ENCODE measurements at places on chromosomes 11 and 22.

- no peak for DNase-seq
Measured at GRCh38 chr11:121944556-121945230, 171.3 kb downstream of the BLID start.

DNA sequence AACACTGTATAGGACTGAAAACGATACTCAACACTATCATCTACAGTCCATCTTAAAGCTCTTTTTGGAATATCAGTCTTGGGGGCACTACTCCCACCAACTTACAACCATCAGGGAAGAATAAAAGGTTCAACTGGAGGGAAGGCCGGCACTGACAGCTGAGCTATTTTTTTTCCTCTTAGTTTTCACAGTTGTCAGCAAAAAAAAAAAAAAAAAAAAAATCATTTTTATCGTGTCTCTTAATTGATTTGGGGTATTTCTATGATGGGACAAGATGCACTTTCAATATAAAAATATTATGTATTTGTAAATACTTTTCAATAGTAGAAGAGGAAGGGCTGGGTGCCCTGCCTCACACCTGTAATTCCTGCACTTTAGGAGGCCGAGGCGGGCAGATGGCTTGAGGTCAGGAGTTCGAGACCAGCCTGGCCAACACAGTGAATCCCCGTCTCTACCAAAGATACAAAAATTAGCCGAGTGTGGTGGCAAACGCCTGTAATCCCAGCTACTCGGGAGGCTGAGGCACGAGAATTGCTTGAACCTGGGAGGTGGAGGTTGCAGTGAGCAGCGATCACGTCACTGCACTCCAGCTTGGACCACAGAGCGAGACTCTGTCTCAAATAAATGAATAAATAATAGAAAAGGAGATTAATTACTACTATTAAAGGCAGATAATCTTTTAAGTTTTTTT is 1.5 kb downstream of the KIF18A start:
- no peak for DNase-seq

GRCh38 chr22:24087071-24087795 is 76.1 kb downstream of the CABIN1 start:
- DNase-seq: no peak

- DNase-seq: no peak
Measured at GRCh38 chr11:99316776-99317520, 296.2 kb downstream of the CNTN5 start.
